HCT116 (cell line): ENCODE measurements at places on chromosomes 3 and 15. TPM values are rescaled to one million over a fixed set of nuclear protein-coding genes. Genes with fewer than 3 reads are reported as not detected.

- H3K27ac ChIP-seq: no peak overlapping the region
- no peaks in the 10 kb centered on the region for H3K27me3 ChIP-seq
- no peak overlapping the region for H3K4me3 ChIP-seq
- no peaks in the 10 kb centered on the region for H3K36me3 ChIP-seq
Observed at GRCh38 chr3:127915937-127916493, 983 bp downstream of the KBTBD12 start.

DNA sequence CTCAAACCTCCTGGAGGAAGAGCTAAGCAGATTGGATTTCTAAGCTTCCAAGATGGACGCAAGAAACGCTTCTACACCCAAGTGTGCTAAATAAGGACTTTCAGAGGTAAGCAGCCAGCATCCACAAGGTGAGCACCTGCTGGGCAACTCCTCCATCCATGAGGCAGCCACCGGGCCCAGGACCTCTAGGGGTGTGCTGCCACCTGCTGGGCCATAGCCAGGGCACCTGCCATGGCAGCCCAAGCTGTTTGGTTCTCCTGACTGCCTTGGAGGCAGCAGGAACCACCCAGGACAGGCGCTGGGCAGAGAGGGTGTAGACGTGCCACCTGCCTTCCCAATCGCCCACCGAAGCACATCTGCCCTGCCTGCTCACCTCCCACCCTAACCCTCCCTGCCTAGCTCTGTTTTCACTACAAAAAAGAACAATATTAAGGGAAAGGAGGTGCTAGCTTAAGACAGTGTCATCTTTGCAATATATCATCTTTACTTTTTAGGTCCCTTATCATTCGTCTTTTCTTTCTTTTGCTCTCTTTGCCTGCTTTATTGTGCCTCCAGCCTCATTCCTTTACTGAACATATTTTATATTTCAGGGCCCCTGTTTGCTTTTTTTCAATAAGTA lies 12.9 kb downstream of the C15orf62 start:
- peak; percentile 68 for DNase-seq
- no peak overlapping the region for H3K4me3 ChIP-seq
- H3K27me3 ChIP-seq: no peaks in the 10 kb centered on the region
- peaks cover 13% of the 10 kb centered on the region; the same call in 1 of the 2 replicates for H3K36me3 ChIP-seq

- no peak overlapping the region for H3K27ac ChIP-seq
- peaks cover 17% of the 10 kb centered on the region for H3K4me1 ChIP-seq
- H3K27me3 ChIP-seq: no peaks in the 10 kb centered on the region
Observed at GRCh38 chr3:17038141-17038540, 153.4 kb downstream of the PLCL2 start.

- no peaks in the 10 kb centered on the region for H3K27me3 ChIP-seq
- no peak overlapping the region for H3K4me3 ChIP-seq
- no peaks in the 10 kb centered on the region for H3K36me3 ChIP-seq
- no peaks in the 10 kb centered on the region for H3K4me1 ChIP-seq
Observed at GRCh38 chr3:195838714-195839113, 27.0 kb upstream of the MUC4 start.

GRCh38 chr3:17339132-17339575 lies 403.3 kb downstream of the TBC1D5 start:
- H3K36me3 ChIP-seq: no peaks in the 10 kb centered on the region
- H3K4me1 ChIP-seq: no peaks in the 10 kb centered on the region
- H3K27me3 ChIP-seq: no peaks in the 10 kb centered on the region
- H3K27ac ChIP-seq: no peak overlapping the region

DNA sequence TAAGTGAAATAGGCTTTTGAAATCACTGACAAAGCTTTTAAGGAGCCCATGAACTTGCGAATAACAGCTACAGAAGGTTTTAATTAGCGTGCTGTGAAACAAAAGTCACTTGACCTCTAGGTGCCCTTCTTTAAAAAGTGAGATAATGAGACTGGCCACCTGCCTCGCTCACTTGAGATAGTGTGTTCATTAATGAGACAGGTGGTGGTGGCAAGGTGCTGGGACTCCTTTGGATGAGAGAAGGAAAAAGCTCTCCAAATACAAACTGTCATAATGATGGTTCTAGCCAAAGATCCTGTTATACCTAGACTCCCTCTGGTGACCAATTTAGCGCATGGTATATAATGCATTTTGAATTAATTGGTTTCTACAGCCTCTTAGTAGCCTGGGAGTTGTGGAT lies 22.7 kb upstream of the IREB2 start:
- H3K27ac ChIP-seq: no peak overlapping the region
- H3K36me3 ChIP-seq: no peaks in the 10 kb centered on the region
- peak; percentile 28 for DNase-seq
- no peak overlapping the region for H3K4me3 ChIP-seq
- H3K4me1 ChIP-seq: no peaks in the 10 kb centered on the region

GRCh38 chr15:71456811-71457210 lies 341.5 kb downstream of the THSD4 start:
- no peak for DNase-seq
- H3K4me1 ChIP-seq: peaks cover 11% of the 10 kb centered on the region
- H3K27ac ChIP-seq: no peak overlapping the region

GRCh38 chr3:48743773-48744172 lies 26.8 kb upstream of the IP6K2 start:
- no peak for DNase-seq
- no peaks in the 10 kb centered on the region for H3K36me3 ChIP-seq
- H3K27ac ChIP-seq: no peak overlapping the region
- peaks cover 11% of the 10 kb centered on the region for H3K4me1 ChIP-seq
- H3K4me3 ChIP-seq: no peak overlapping the region

- H3K36me3 ChIP-seq: no peaks in the 10 kb centered on the region
- no peaks in the 10 kb centered on the region for H3K27me3 ChIP-seq
- peaks cover 34% of the 10 kb centered on the region for H3K4me1 ChIP-seq
- no peak for DNase-seq
- H3K27ac ChIP-seq: no peak overlapping the region
Observed at GRCh38 chr15:48388016-48388851, 57.0 kb downstream of the DUT start.

DNA sequence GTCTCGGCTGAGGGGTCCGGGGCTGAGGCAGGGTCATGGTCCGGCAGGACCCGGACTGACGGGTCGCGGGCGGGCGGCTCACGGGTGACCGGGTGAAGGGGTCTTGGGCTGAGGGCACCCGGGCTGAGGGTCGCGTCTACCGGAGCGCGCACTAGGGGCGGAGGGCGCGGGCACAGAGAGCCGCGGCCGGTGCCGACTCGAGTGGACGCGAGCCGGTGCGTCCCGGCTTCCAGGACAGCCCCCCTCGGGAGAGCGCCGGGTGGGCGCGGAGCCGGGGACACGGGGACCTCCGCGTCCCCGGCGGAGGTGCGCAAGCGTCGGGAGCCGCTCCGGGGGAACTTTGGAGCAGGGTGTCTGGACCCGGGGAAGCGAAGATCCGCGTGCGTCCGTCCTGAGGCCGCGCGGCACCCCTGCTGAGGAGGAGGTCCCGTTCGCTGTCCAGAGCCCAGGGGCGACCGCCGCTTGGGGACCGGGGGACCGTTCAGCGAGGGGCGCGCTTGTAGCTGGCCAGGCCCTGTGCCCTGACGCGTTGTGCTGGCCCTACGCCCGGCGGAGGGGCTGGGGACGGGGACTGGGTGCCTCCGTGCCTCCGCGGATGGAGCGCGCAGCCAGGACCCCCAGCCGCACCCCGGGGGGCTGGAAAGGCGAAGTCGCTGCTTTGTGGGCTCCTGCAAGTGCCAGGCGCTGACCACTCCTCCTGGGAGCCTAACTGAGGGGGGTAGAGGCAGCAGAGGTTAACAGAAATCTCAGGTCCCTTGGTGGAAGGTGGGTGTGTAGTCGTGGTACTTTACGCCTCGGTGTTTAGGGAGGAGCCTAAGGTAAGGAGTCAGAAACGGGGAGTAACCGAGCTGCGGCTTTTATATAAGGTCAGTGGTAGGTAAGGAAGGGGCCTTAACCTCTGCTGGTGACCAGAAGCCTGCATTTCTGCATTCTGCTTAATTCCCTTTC lies at the start of gene PPARG:
PPARG (plus strand) TSS at position 889 of the 948 bp plus-strand sequence. CDS start 90,642 bp downstream, outside the sequence.
- H3K4me3 ChIP-seq: peak within 1 kb of the TSS; percentile 73
- peak; percentile 73 for DNase-seq
- no peaks in the 10 kb centered on the region for H3K27me3 ChIP-seq
- H3K27ac ChIP-seq: peak within 1 kb of the TSS; percentile 87

- H3K27ac ChIP-seq: no peak overlapping the region
- H3K4me3 ChIP-seq: no peak overlapping the region
- H3K4me1 ChIP-seq: no peaks in the 10 kb centered on the region
- H3K27me3 ChIP-seq: no peaks in the 10 kb centered on the region
Observed at GRCh38 chr3:44355362-44356033, 16.9 kb downstream of the TCAIM start.

DNA sequence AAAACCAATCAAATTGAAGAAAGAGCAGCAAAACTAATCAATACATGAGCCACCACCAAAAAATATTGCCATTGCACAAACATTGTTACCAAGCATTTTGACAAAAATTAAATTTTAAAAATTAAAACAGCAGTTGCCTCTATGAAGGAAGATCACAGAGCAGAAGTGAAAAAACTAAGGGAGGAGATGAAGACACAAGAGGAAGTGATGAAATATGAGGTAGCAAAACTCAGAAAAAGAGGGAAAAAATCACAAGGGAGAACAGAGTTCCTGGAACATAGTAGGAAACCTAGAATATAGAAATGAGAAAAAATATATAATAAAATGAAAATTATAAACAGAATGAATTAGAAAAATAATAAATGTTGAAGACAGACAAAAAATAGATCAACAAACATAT lies 7.3 kb upstream of the SERPINI2 start:
- no peak overlapping the region for H3K27ac ChIP-seq
- H3K36me3 ChIP-seq: no peaks in the 10 kb centered on the region
- no peak overlapping the region for H3K4me3 ChIP-seq
- DNase-seq: no peak
- H3K4me1 ChIP-seq: no peaks in the 10 kb centered on the region

DNA sequence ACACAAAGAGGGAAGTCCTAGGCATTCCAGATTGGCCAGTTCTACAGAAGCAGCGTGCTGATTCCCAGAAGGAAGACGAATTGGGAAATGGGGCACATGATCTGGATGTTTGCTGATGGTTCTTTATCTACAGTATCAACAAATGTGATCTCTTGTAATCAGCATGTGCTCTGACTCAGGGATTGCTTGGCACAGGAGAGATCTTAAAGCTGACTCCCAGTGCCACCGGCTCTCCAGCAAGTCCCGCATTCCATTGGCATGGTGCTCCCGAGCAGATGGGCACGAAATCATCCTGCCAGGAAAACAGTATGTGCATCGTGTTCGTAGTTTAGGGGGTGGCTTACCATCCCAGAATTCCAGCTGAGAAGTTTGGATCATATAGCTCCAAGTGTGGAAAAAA lies 259.9 kb upstream of the NR2F2 start:
- no peaks in the 10 kb centered on the region for H3K4me1 ChIP-seq
- no peaks in the 10 kb centered on the region for H3K27me3 ChIP-seq
- no peak overlapping the region for H3K4me3 ChIP-seq
- no peak overlapping the region for H3K27ac ChIP-seq
- DNase-seq: no peak

DNA sequence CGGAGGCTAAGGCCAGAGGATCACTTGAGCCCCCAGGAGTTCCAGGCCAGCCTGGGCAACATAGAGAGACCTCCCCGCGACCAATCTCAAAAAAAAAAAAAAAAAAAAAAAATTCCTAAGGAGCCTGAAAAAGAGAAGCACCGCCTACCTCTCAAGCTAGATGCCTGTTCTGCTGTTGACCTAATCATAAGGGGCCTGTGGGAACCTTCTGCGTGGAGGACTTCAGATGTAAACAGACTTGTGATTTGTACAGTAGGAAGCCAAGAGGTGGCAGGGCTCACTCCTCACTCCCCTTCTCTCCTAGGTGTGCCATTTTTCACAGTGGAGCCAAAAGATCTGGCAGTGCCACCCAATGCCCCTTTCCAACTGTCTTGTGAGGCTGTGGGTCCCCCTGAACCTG lies 3.2 kb downstream of the TYRO3 start:
- H3K36me3 ChIP-seq: peaks cover 2% of the 10 kb centered on the region; the same call in 1 of the 2 replicates
- no peak overlapping the region for H3K27ac ChIP-seq
- H3K4me1 ChIP-seq: peaks cover 7% of the 10 kb centered on the region; the same call in 1 of the 2 replicates
- no peaks in the 10 kb centered on the region for H3K27me3 ChIP-seq

DNA sequence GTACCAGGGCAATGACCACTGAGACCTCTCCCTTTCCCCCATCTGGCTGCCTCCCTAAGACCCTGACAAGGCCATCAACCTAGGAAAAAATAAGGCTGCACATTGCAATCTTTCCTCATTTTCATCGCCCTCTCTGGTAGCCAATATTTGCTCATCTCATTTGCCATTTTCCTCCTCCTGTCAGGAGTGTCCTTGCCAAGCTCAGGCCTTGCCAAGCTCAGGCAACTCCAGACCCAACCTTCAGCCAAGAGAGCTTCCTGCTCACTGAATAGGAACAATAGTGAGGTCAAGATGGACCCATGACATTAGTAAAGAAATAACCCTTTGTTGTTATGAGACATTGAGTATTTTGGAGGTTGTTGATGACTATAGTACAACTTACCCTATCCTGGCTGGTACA lies 380.3 kb downstream of the RSL24D1 start:
- H3K27ac ChIP-seq: no peak overlapping the region
- DNase-seq: no peak
- H3K36me3 ChIP-seq: no peaks in the 10 kb centered on the region
- no peaks in the 10 kb centered on the region for H3K27me3 ChIP-seq
- no peak overlapping the region for H3K4me3 ChIP-seq
- no peaks in the 10 kb centered on the region for H3K4me1 ChIP-seq

GRCh38 chr3:151320131-151320530 lies 3.5 kb upstream of the GPR87 start:
- DNase-seq: no peak
- H3K4me1 ChIP-seq: peaks cover 41% of the 10 kb centered on the region
- no peak overlapping the region for H3K4me3 ChIP-seq
- no peak overlapping the region for H3K27ac ChIP-seq
- no peaks in the 10 kb centered on the region for H3K27me3 ChIP-seq
- H3K36me3 ChIP-seq: no peaks in the 10 kb centered on the region

- no peak overlapping the region for H3K4me3 ChIP-seq
- H3K36me3 ChIP-seq: no peaks in the 10 kb centered on the region
- no peak for DNase-seq
- H3K27me3 ChIP-seq: peaks cover 11% of the 10 kb centered on the region; the same call in 1 of the 2 replicates
- no peak overlapping the region for H3K27ac ChIP-seq
Observed at GRCh38 chr3:44228900-44229299, 12.8 kb upstream of the TOPAZ1 start.

Gene DNASE1L3
- total RNA-seq: not detected

Gene PLSCR2
- not detected for total RNA-seq

Gene LRRC34
- total RNA-seq: not detected

Gene CATSPER2
- 3.6 TPM for total RNA-seq

Gene OR5H15
- not detected for total RNA-seq

Gene ITIH4
- total RNA-seq: 4.1 TPM

Gene GOLGA6A
- 0.39 TPM for total RNA-seq

Gene MASP1
- total RNA-seq: not detected

Gene SLC24A5
- total RNA-seq: not detected

Gene SMCO1
- not detected for total RNA-seq

Gene FBLN2
- total RNA-seq: 0.39 TPM

Gene COL8A1
- 0.07 TPM for total RNA-seq

Gene CHP1
- total RNA-seq: 101 TPM

Gene GOLGA6L26
- not detected for total RNA-seq
